Osteoblast (primary cell): ENCODE measurements at places on chromosomes 16 and 17.

DNA sequence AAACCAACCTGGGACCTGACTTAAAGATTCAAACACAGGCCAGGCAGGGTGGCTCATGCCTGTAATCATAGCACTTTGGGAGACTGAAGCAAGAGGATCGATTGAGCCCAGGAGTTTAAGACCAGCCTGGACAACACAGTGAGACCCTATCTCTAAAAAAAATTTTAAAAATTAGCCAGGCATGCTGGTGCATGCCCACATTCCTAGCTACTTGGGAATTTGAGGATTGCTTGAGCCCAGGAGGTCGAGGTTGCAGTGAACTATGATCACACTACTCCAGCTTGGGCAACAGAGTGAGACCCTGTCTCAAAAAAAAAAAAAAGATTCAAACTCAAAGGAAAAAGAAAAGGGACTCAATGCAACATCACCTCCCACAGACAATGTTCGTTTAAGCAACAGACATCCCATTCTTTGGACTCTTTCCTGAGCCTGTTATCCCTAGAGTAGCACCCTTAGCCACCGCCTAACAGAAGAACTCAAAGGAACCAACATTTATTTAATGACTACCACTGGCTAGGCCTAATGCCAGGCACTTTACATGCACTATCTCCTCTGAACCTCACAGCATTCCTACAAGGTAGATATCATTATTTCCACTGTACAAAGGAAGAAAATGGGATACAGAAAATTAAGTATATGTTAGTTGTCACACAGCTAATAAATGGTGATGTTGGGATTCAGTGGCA, 12.7 kb downstream of the MYO18A start:
- peak; percentile 92 for DNase-seq

DNA sequence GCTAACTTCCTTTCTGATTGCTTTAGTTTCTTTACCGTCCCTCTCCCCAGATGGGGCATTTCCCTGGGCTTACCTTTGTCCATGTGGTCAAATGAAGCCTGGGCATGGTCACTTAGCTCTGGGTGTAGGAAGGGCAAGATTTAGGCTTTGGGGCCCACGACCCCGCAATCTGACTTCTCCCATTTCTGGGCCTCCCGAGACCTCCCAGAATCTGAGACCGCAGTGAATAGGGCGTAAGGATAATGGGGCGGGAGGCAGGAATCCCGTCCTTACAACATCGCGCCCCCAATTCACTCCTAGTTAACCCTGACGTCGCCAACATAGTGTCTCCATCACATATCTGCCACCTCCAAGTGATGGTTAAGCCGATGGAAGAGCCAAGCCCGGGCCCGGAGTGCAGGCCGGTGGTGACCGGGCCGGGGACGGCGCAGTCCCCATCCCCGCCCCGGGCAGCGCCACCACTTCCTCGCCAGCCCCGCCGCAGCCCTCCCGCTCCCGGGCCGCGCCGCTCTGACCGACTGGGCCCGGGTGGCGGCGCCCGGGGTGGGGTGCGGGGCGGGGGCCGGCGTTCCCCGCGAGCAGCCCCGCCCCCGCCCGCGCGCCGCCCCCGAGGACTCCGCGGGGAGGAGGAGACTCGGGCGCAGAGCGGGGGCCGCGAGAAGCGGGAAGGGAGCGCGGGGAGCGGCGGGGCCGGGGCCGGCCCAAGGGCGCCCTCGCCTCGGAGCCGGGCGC, at the start of gene RHBDL3:
Gene RHBDL3 (plus strand): TSS at position 641 of the 732 bp plus-strand sequence. CDS start 358 bp downstream, outside the sequence.
- peak; percentile 88 for DNase-seq

DNA sequence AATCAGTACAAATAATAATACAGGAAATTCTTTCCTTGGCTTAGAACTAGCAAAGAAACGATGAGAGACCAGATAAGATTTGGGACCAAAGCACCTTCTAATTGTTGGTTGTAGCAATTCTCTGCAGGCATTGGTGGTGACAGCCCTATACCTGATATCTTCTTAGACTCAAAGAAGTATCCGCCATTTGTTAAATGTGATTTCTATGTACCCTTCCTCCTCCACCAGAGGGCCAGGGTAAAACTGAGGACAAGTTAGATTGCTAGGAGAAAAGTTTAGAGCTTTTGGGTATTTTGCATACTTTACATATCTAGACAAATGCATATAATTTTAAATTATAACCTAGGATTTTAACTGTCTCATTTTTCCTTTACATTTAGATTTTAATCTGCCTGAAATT, 304.3 kb downstream of the HS3ST4 start:
- no peak for DNase-seq

DNA sequence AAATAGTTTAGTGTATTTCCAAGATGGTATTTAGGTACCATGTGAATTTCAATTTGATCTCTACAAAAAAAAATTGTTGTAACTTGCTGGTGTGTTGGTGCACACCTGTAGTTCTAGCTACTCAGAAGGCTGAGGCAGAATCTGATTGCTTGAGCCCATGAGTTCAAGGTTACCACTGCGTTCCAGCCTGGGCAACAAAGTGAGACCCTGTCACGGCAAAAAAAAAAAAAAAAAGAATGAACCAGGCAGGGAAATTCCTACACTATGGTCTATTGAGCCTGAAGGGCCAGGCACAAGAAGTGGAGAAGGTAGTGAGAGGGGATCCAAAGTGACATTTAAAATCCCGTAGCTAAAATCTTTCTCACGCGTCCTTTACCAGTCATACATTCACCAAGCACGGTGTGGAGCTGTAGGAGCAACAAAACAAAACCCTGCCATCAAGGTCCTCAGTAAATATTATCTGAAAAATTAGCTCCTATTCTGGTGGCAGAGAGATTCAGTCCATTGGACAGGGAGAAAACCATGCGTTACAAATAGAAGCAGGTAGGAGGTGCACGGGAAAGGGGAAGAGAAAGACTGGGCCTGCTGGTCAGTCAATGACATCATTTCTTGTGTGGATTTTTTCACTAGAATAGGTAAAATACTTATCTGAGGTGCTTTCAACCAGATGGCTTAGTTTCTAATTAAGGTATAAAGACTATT, 27.3 kb downstream of the TXNDC11 start:
- no peak for DNase-seq

GRCh38 chr17:39716879-39717536, 13.3 kb downstream of the MIEN1 start:
- peak; percentile 44 for DNase-seq

DNA sequence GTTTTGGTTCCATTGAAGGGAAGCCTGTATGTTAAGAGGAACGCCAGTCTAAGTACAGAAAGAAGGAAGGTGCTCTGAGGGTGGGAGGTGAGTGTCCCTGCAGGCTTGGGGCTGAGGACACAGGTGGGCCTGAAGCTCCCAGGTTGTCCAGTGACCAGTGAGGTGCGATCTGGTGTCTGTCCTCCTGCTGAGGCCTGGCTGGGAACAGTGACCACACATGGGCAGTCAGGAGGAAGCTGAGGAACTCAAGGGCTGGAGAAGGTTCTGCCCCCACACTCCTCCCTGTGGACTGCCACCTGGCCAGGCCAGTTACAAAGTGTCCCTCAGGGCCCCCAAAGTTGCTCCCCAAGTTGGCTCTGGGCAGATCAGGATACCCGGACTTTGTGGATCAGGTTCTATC, 102.1 kb downstream of the N4BP1 start:
- DNase-seq, result no peak

DNA sequence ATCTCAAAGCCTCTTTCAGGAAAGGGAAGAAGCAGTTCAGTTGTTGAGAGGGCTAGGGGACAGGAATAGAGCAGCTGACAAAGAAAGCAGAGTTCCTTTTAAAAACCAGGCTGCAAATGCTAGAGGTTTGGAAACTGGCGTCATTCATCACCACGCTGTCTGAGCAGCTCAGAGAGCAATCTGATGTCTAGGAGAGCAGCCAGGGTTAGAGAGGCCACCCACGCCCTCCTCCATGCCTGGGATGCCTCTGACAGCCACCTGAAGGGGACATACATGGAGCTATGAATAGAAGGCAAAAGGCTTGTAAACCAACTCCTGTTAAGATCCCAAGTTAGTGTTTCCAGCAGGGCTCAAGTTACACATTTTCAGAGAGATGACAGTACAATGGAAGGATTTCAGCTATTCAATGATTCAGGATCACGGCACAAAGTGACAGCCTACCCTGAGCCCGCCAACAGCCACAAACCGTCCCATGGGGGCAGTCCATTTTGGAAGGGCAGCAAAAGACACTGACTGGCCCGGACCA, 12.4 kb downstream of the RAB5C start:
- DNase-seq, result peak; percentile 92

GRCh38 chr16:89442990-89443726, 47.2 kb downstream of the ANKRD11 start:
- DNase-seq, result peak; percentile 92

DNA sequence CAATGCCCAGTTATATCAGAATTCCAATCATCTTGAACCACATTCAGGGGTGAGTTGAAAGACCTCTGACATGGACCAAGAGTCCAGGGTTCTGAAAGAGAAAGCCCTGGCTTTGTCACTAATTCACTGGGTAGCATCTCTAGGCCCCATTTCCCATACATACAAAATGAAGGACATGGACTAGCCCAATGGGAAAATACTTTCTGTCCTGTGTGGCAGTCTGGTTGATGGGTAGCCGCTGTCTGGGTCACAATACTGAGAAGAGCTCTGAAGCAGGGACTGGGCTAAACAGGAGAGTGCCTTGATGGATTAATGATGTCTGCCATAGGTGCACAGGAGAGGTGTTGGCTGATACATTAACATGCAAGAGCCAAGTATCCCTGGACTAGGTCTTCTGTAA, 214.3 kb downstream of the RAB11FIP4 start:
- DNase-seq, result peak; percentile 85

DNA sequence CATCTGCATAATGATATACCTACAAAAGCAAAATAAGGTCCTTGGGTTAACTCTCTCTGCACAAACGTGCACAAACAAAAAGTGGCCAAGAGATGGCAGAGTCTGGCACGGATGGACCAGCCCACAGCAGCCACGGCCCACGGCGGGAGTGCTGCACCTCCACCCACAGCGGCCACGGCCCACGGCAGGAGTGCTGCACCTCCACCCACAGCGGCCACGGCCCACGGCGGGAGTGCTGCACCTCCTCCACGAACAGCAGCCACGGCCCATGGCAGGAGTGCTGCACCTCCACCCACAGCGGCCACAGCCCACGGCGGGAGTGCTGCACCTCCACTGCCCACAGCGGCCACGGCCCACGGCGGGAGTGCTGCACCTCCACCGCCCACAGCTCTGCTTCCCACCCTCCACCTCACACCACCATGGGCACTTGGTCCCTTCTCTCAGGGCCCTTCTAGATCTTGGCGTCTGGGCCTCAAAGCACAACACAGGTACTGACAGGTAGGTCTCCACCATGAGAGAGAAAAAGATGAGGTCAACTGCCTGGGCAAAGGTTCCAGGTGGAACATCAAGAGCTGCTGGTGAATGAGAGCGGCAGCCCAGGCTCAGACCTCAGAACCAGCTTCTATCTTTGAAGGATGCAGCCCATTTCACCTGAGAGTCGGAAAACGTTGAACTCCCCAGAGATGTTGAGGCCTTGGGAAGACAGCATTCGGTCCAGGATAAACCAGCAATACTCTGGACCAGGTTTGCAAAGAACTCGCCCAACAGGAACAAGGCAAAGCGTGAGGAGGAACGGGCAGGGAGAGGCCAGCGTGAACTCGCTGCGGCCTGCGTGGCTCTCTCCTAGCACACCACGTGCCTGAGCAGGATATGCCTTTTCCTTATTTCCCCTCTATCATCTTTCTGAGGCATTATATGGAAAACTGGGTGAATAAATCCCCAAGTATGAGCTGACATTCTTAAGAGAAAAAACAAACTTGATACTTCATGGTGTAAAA, 124.5 kb downstream of the ZNF778 start:
- peak; percentile 66 for DNase-seq

GRCh38 chr17:40331743-40332641, 23.0 kb downstream of the RARA start:
- peak; percentile 99 for DNase-seq

GRCh38 chr16:55437625-55438024, 41.4 kb upstream of the MMP2 start:
- DNase-seq, result peak; percentile 67

- DNase-seq, result no peak
Measured at GRCh38 chr16:75075688-75076268, 40.8 kb downstream of the LDHD start.

DNA sequence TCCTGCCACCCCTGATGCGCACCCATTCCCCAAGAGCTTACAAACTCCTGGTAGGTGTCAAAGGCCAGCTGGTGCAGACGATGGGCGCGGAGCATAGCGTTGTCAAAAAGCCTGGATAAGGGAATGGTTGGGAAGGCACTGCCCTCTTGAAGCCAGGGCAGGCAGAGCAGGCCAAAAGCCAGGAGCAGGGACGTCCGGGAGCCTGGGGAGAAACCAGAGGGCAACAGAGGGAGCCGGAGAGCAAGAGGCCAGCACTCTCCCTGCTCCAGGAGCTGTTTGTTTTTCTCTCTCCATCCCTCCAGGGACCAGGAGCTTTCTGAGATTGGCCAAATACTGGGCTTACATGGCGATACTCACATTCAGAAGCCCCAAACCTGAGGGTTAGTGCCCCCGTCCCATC, 334 bp downstream of the GH1 start:
- peak; percentile 72 for DNase-seq

- no peak for DNase-seq
Measured at GRCh38 chr16:1610899-1611632, 806 bp downstream of the IFT140 start.

GRCh38 chr17:17561408-17562145, 29.9 kb downstream of the PEMT start:
- DNase-seq, result peak; percentile 91

GRCh38 chr17:38897176-38897575, 27.3 kb downstream of the LASP1 start:
- peak; percentile 91 for DNase-seq

DNA sequence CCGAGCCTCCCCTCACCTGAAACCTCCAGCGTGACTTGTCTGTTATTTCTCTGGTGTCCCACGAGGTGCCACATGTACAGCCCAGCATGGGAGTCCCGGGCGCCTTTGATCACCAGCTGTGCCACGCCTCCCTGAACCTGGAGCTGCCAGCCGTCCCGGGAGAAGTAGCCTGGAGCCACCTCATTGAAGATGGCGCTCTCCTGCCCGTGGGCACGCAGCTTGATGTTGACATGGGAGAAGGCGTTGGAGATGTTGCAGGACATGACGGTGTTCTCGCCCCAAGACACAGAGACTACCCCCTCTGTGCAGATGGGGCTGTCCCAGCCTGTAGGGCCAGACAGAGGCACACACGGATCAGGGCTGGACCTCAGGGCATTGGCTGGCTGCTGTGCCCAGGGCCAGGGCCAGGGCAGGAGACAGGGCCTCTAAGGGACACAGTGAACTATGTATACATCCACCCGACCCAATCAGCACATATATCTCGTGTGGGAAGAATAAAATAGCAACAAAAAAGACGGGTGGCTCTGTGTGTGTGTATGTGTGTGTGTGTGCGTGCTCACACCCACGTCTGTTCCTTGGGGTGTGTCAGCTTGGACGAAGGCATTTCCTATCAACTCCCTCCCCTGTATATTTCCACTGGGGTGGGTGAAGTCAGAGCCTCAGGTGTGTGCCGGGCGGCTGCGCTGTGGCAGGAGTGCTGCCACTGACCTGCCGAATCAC, 7.3 kb upstream of the CD7 start:
- DNase-seq, result peak; percentile 86

DNA sequence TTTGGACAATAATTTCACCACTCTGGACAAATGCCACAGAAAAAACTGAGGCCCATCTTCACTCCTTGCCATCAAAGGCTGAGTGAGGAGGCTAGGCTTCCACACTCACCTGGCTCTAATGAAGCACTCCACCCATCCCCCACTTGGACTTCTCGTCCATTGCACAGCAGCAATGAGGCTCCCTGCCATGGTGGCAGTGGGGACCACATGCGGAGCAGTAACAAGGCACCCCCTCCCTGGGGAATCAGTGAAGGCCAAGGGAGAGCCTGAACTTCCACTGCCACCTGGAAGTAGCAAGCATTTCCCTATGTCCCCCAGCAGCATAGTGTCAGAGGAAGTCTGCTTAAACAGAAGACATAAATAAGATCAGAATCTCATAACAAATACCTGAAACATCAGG, 2.0 kb upstream of the GOSR1 start:
- no peak for DNase-seq
